ENCODE measurements at places on chromosomes 11 and 22.

GRCh38 chr11:128592454-128592853 lies 5.1 kb upstream of the ETS1 start:
- no peak for DNase-seq

GRCh38 chr22:46229701-46230100 lies 20.4 kb downstream of the CDPF1 start:
- DNase-seq, result no peak

- no peak for DNase-seq
Observed at GRCh38 chr11:109957000-109957399, 136.2 kb upstream of the ZC3H12C start.

GRCh38 chr11:14073849-14074476 lies 111.4 kb downstream of the SPON1 start:
- DNase-seq, result no peak

DNA sequence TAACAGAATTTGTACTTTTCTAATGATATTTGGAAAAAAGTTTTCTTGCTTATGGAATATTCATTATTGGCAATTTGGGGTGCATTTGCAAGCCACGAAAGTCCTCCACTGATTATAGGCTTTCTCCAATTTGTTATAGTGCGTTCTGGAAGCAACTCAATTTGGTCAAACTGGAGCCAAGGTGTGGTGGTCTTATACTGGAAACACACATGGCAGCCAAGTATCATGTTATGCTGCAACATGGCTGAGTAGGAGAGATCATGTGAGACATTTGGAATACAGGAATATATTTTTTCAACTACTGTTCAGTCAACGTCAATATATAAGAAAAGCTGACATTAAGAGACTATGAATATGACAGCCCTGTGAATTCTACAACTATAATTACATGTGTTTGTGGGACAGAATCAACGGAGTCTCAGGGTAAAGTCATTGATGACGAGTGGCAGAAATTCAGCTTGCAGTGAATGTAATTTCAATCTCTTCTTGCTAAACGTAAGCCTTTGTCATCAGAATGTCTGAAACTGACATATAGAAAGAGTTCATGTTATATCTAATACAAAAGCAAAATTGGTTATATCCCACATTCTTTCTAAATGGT lies 83.8 kb upstream of the FIBIN start:
- no peak for DNase-seq

All from nephron progenitor cell (in vitro differentiated cells).